ENCODE measurements at places on chromosomes 16 and 17. TPM values are rescaled to one million over a fixed set of nuclear protein-coding genes. Genes with fewer than 3 reads are reported as not detected.

DNA sequence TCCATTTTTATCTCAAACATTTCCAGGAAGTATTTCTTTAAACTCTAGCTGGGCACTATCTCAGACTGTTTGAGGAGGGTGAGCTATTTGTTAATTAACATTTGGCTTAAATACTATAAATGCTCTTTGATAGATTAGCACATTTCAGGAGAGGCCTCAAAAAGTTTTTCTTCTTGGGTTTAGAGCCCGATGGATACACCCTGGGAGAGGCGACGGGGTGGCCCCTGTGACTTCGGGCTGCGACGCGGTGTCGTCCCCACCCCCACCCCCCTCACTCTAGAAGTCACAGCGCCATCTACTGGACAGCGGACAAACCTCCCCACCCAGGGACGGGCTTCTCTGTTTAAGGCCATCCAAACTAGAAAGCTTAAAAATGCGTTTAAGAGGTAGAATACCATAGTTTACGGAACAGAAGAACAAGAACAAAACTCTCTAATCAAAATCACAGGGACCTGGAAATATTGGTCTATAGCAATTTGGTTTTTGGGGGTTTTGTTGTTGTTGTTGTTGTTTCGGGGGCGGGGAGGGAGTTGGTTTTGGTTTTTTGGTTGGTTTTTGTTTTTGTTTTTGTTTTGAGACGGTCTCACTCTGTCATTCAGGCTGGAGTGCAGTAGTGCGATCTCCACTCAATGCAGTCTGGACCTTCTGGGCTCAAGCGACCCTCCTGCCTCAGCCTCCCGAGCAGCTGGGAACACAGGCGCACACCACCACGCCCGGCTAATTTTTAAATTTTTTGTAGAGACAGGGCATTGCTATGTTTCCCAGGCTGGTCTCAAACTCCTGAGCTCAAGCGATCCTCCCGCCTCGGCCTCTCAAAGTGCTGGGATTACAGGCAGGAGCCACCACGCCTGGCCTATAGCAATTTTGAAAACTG is 254.4 kb downstream of the C16orf95 start:
- peak overlapping the region; percentile 9 for H3K4me3 ChIP-seq
- no peaks in the 10 kb centered on the region for H3K27me3 ChIP-seq
- peaks cover 6% of the 10 kb centered on the region for H3K4me1 ChIP-seq
- no peaks in the 10 kb centered on the region for H3K36me3 ChIP-seq
- peak; percentile 77 for DNase-seq

The HAS3 gene
- 0.46 TPM for total RNA-seq

DNA sequence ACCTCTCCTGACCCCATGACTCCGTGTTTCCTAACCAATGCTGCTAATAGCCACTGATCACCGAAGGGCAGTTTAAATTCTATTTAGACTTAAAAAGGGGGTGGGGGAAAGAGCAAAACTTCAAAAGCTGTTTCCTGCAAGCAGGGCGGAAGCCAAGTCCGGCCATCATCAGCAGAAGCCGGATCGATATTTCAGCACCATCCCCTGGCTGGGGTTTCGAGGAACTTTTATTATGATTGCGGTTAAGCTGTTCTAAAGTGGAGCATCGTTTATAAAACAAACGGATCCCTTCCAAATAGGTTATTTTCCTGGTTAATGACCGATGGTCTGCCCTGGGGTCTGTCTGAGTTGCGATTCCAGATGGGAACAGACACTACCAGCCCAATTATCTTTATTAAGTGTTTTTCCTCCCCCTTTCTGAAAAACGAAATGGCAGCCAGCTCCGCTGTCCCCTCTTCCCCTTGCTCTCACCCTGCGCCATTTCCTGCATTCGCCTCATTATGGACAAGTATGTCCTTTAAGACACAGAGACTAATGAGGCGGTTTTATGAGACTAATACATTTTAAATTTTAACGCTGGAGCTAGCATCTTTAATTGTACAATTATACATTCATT is 76.1 kb upstream of the IRX3 start:
- no peaks in the 10 kb centered on the region for H3K27me3 ChIP-seq
- DNase-seq, result no peak
- H3K27ac ChIP-seq, result no peak overlapping the region
- H3K36me3 ChIP-seq, result no peaks in the 10 kb centered on the region
- H3K4me3 ChIP-seq, result no peak overlapping the region

DNA sequence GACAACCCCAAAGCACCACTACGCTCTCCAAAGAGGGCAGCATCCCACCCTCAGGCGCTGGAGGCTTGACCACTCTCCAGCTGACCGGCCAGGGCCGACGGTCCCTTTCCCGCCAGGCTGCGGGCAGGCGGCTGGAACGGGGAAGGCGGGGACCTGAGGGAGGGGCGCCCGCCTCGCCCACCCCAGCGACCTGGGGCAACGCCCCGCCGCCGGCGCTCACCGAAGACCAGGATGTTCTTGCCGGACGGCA is 431 bp downstream of the DYNC1LI2 start:
- H3K27ac ChIP-seq, result peak overlapping the region; percentile 100
- peak overlapping the region; percentile 100 for H3K4me3 ChIP-seq
- peaks cover 8% of the 10 kb centered on the region for H3K4me1 ChIP-seq
- DNase-seq, result peak; percentile 9
- H3K36me3 ChIP-seq, result peaks cover 20% of the 10 kb centered on the region

DNA sequence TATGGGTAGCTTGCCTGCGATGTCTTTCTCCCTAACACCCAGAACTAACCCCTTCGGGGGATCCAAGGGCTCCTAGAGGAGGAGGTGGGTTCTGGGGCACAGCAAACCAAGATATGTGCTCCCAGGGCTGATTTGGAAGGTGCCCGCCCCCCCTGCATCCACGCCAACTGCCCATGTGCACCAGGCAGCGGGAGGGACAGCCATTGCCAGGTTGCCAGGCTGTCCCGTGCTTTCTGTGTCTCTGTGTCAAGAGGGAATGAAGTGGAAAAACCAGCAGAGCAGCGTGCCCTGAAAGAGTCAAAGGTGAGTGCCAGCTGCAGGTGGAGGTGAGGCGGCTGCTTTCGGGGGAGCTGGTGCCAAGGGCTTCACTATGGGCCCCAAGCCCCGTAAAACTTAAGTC is 6.4 kb downstream of the TEKT5 start:
- H3K27ac ChIP-seq, result no peak overlapping the region
- no peak overlapping the region for H3K4me3 ChIP-seq

GRCh38 chr17:33113991-33114370 is 122.3 kb downstream of the SPACA3 start:
- no peak for DNase-seq
- no peaks in the 10 kb centered on the region for H3K4me1 ChIP-seq
- no peak overlapping the region for H3K4me3 ChIP-seq
- no peak overlapping the region for H3K27ac ChIP-seq
- H3K36me3 ChIP-seq, result no peaks in the 10 kb centered on the region

DNA sequence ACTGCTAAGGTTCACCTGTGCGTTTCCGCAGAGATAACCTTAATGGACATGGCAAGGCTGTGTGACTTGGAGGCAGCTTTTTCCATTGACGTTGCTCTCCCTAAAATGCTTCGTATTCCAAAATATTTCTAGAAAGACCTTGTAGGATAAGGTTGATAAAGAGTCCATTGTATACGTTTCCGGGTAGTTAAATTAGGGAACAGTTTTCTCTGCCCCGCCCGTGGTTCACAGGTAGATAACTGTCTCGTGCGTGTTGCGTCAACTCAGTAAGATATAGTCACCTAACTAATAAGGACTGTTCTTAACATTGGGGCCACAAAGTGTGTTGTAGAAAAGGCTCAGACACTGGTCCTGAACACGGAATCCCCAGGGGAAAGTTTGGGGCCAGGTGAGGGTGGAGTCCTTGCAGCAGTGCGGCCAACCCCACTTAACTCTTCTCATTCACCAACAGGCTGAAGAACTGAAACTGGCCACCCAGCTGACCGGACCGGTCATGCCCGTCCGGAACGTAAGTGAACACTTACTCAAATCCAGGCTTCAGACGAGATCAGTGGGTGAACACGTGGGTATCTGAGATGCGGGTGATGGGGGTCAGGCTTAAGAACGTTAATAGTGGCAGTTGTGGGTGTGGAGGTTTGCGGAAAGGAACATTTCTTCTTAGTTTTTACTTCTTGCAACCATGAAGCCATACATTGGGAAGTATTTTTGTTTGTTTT is 1.6 kb downstream of the RPL13 start:
- peak overlapping the region; percentile 72 for H3K4me3 ChIP-seq
- H3K4me1 ChIP-seq, result peaks cover 20% of the 10 kb centered on the region
- H3K27ac ChIP-seq, result peak overlapping the region; percentile 50
- peaks cover 32% of the 10 kb centered on the region for H3K36me3 ChIP-seq
- H3K27me3 ChIP-seq, result no peaks in the 10 kb centered on the region
- DNase-seq, result no peak

The TBC1D3 gene
- not detected for total RNA-seq

DNA sequence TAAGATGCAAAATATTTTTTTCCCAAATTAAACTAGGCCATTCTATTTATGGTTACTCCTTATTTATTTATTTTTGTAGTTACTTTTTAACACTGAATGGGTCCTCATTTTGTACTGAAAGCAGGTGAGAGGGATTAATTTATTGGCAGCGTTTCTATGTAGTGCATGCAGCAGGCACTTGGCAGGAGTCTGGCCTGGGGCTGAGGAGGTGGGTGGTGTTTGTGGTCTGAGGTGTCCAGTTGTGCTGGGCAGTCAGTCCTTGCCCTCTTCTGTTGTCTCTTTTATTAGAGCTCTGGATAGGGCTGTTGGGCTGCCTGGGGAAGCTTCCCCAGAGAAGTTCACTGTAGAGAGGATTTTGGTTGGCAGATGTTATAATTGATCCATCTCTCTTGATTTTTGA is 12.7 kb downstream of the SEC14L1 start:
- no peaks in the 10 kb centered on the region for H3K36me3 ChIP-seq
- no peaks in the 10 kb centered on the region for H3K27me3 ChIP-seq
- peak overlapping the region; percentile 43 for H3K27ac ChIP-seq
- H3K4me3 ChIP-seq, result no peak overlapping the region
- peaks cover 15% of the 10 kb centered on the region for H3K4me1 ChIP-seq
